Left ventricle myocardium inferior (tissue), 1 donor: ENCODE measurements at places on chromosomes 6 and 20. TPM values are rescaled to one million over a fixed set of nuclear protein-coding genes. Genes with fewer than 3 reads are reported as not detected.
A peak's percentile ranks its signal among the peaks of the same experiment; 100 is the strongest.

DNA sequence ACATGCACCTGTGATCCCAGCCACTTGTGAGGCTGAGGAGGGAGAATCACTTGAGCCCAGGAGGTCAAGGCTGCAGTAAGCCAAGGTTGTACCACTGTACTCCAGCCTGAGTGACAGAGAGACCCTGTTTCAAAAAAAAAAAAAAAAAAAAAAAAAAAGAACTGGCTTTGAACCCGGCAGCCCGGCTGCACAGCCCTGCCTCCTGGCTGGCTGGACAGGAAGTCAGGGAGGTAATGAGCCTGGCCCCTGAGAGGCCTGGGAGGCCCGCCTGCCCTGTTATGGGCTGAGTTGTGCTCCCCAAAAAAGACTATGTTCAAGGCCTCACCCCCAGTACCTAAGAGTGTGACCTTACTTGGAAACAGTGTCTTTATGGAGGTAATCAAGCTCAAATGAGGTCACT lies 65.6 kb downstream of the ABHD12 start:
- DNase-seq, result no peak
- peaks cover 24% of the 10 kb centered on the region for H3K4me1 ChIP-seq
- no peak overlapping the region for H3K4me3 ChIP-seq
- peak overlapping the region; percentile 2 for H3K27ac ChIP-seq

DNA sequence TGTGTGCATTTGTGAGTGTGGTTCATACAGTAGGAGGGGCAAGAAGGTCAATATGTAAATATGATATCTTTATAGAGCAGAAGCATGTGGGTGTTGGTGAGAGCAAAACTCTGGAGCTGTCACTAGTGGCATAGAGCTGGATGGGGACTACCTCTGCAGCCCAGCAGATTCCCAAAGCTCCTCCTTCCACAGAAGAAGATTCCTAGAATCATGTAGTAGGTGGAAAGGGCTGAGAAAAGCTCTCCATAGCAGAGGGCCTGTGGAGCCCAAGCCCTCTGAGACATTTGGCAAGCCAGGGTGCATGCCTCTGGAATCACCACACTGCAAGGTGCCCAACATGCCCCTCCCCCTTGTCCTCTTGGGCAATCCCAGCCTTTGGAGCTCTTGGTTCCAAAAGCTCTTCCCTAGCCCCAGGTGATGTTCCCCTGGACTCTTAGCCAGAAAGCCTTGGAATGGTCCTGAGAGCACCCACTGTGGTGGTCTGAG lies 233.2 kb downstream of the LRFN2 start:
- no peak overlapping the region for H3K27ac ChIP-seq
- DNase-seq, result no peak
- no peaks in the 10 kb centered on the region for H3K36me3 ChIP-seq

GRCh38 chr6:149438855-149439254 lies 38.8 kb downstream of the SUMO4 start:
- H3K4me1 ChIP-seq, result no peaks in the 10 kb centered on the region
- H3K4me3 ChIP-seq, result no peak overlapping the region
- no peak for DNase-seq
- peaks cover 23% of the 10 kb centered on the region for H3K27me3 ChIP-seq
- no peak overlapping the region for H3K27ac ChIP-seq

- no peaks in the 10 kb centered on the region for H3K4me1 ChIP-seq
- no peak overlapping the region for H3K27ac ChIP-seq
- no peaks in the 10 kb centered on the region for H3K27me3 ChIP-seq
- H3K36me3 ChIP-seq, result no peaks in the 10 kb centered on the region
- H3K4me3 ChIP-seq, result no peak overlapping the region
- DNase-seq, result no peak
Observed at GRCh38 chr6:78093906-78094305, 441.1 kb downstream of the MEI4 start.

DNA sequence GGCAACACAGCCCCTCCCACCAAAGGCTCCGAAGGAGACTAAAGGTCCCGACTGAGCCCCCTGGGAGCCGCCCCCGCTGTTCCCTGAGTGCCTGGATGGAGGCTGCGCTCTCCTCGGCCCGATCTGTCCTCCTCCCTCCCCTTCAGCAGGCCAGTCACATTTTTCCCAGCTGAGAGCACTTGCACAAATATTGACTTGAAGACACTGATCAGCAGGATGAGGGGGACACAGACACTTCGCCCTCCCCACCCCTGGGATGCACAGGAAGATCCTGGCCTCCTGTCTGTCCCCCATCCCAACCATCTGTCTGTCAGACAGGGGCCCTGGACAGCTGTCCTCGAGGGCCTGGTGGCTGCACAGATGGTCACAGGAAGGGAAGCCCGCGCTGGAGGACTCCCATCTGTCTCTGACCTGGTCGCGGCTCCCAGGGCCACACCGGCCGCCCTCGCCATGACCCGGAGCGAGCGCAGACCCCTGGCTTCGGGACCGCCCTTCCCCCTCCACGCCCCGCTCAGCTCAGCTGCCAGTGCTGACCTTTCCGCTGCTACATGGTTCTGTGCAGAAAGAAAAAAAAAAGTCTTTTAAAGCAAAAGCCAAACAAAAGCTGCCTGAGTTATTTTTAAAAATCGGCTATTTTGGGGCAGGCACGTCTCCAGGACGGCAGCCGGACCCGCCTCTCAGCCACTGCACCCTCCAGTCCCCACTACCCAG lies 11.1 kb downstream of the LAMA5 start:
- peak overlapping the region; percentile 53 for H3K4me3 ChIP-seq
- peaks cover 89% of the 10 kb centered on the region for H3K4me1 ChIP-seq
- peaks cover 14% of the 10 kb centered on the region for H3K36me3 ChIP-seq
- peak; percentile 73 for DNase-seq
- no peaks in the 10 kb centered on the region for H3K27me3 ChIP-seq
- H3K27ac ChIP-seq, result peak overlapping the region; percentile 98

GRCh38 chr6:62229231-62229630 lies 56.8 kb downstream of the KHDRBS2 start:
- H3K4me3 ChIP-seq, result no peak overlapping the region
- no peaks in the 10 kb centered on the region for H3K36me3 ChIP-seq
- H3K27me3 ChIP-seq, result no peaks in the 10 kb centered on the region
- DNase-seq, result no peak
- H3K4me1 ChIP-seq, result no peaks in the 10 kb centered on the region

GRCh38 chr20:2206957-2207769 lies 88.6 kb upstream of the TGM3 start:
- DNase-seq, result peak; percentile 69
- H3K27me3 ChIP-seq, result peaks cover 71% of the 10 kb centered on the region
- H3K4me1 ChIP-seq, result peaks cover 12% of the 10 kb centered on the region
- H3K27ac ChIP-seq, result no peak overlapping the region

GRCh38 chr6:53214172-53214571 lies 65.5 kb upstream of the GCM1 start:
- no peak overlapping the region for H3K27ac ChIP-seq
- H3K4me1 ChIP-seq, result no peaks in the 10 kb centered on the region
- DNase-seq, result no peak
- H3K36me3 ChIP-seq, result no peaks in the 10 kb centered on the region
- no peaks in the 10 kb centered on the region for H3K27me3 ChIP-seq

- no peaks in the 10 kb centered on the region for H3K27me3 ChIP-seq
- H3K4me3 ChIP-seq, result no peak overlapping the region
- peaks cover 7% of the 10 kb centered on the region for H3K4me1 ChIP-seq
- no peak overlapping the region for H3K27ac ChIP-seq
- H3K36me3 ChIP-seq, result no peaks in the 10 kb centered on the region
Observed at GRCh38 chr6:21327326-21328112, 266.0 kb upstream of the SOX4 start.

DNA sequence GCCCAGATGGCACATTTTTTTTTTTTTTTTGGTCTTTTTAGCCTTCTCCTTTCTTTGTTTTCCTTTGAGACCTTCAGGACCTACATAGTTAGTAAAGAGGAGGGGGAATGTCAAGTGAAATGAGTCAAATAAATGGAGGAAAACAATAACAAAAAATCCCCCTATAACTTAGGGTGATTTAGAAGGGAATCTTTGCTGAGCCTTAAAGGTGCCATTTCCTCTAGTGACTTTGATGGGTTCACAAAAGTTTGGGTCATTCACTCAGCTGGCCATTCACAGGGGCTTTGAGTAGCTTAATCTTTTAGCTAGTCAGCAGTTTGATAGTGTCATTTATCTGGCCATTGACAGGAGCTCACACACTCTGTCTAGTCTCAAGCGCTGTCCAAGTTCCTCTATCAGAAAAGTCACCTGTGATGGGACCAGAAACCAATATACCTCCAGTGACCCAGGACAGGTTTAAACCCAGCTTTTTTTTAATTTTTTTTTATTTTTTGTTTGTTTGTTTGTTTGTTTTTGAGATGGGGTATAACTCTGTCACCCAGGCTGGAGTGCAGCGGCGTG lies 275.1 kb upstream of the PRDM1 start:
- H3K4me3 ChIP-seq, result no peak overlapping the region
- no peak for DNase-seq
- peaks cover 18% of the 10 kb centered on the region for H3K4me1 ChIP-seq
- peak overlapping the region; percentile 38 for H3K27ac ChIP-seq
- no peaks in the 10 kb centered on the region for H3K36me3 ChIP-seq

DNA sequence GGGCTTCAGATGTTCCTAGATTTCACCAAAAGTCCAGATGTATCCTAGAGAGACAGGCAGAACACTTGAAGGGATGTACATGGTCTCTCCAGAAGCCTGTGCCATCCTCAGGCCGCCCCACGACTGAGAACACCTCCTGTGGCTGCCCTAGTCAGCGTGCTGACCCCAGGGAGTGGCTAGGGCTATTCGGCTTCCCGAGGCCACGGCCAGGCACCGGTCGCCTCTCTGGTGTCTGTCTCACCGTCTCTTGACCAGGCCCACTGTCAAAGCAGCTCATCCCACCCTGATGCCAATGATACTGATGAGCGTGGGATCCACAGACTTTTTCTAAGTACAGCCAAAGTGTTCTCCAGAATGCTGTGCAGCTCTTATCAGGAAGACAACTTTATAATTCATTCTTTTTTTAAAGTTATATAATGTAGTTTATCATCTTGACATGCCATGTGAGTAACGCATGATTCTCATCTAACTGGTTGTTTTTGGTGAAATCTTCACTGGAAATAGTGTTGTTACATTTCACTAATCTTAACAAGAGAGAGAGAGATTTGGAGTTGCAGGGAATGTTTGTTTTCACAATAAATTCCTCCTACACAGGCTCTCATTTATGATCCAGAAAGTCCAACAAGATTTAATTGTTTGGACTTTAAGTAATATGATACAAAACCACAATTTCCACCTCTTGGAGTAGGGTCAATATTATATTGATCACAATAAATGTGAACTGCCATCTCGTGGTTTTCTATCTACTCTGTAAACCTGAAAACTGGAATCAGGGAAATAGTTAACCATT lies 41.7 kb upstream of the KLHL31 start:
- H3K4me1 ChIP-seq, result peaks cover 25% of the 10 kb centered on the region
- H3K27ac ChIP-seq, result no peak overlapping the region
- no peak for DNase-seq
- no peaks in the 10 kb centered on the region for H3K36me3 ChIP-seq
- H3K27me3 ChIP-seq, result no peaks in the 10 kb centered on the region

DNA sequence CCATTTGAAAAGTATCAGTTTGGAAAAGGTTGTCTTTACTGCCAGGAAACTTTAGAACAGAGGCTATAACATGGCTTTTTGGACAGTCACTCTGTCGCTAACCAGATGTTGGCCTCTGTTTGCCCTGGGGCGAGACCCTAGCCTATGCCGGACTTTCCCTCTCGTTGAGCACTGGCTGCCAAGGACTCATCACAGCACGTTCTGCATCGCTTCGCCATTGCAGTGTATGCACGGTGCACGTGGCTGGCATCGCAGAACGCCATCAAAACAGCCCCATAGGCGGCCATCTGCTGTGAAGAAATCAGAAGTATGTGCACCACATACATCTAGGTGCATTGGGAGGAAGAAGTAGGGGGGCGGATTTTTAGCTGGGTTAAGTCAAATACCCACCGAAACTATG lies 156.4 kb downstream of the EYA2 start:
- DNase-seq, result no peak
- no peaks in the 10 kb centered on the region for H3K4me1 ChIP-seq
- H3K27me3 ChIP-seq, result peaks cover 70% of the 10 kb centered on the region
- no peak overlapping the region for H3K27ac ChIP-seq
- no peak overlapping the region for H3K4me3 ChIP-seq

- no peak overlapping the region for H3K27ac ChIP-seq
- H3K27me3 ChIP-seq, result peaks cover 37% of the 10 kb centered on the region
- no peak overlapping the region for H3K4me3 ChIP-seq
- H3K4me1 ChIP-seq, result no peaks in the 10 kb centered on the region
Observed at GRCh38 chr20:43787937-43788336, 61.1 kb upstream of the GTSF1L start.

- H3K27me3 ChIP-seq, result peaks cover 93% of the 10 kb centered on the region
- H3K36me3 ChIP-seq, result no peaks in the 10 kb centered on the region
- no peak overlapping the region for H3K27ac ChIP-seq
- no peak overlapping the region for H3K4me3 ChIP-seq
- H3K4me1 ChIP-seq, result no peaks in the 10 kb centered on the region
- no peak for DNase-seq
Observed at GRCh38 chr6:168150551-168151320, 71.7 kb upstream of the FRMD1 start.

- no peak for DNase-seq
- no peaks in the 10 kb centered on the region for H3K27me3 ChIP-seq
- no peaks in the 10 kb centered on the region for H3K36me3 ChIP-seq
- peak overlapping the region; percentile 32 for H3K4me3 ChIP-seq
- H3K27ac ChIP-seq, result no peak overlapping the region
Observed at GRCh38 chr6:156976216-156977127, 199.3 kb downstream of the ARID1B start.

DNA sequence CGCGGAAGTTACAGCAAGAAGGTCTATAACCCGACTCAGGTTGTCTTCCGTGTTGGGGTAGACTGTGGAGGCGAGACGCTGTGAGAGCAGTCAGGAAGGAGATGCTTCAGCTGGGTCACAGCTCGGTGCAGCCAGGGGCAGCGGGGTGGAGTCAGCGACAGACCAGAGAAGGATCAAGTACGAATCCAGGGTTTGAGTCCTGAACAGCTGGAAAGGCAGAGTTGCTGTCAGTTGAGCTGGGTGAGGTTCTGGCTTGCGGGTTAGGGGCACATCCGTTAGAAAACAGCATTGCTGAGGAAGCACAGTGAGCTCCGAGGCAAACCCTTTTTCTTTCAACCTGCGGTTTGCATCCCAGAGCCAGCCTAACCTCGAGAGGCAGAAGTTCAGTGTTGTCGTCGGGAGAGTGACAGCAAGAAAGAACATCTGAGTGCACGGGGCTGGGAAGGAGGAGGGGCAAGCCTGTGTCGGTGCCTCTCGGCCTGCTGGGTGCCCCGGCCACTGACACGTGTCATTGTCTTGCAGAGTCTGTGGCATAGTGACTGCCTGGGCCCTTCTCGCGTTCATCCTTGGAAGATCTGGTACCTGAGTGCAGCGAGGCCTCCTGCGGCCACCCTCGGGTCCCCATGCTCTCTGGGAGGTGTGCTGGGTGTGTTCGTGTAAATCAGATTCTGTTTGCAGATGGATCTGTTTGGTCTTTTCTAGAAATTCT lies 20.0 kb downstream of the PNLDC1 start:
- H3K4me3 ChIP-seq, result no peak overlapping the region
- H3K27me3 ChIP-seq, result peaks cover 7% of the 10 kb centered on the region
- H3K36me3 ChIP-seq, result no peaks in the 10 kb centered on the region

NTSR1 gene
- not detected for total RNA-seq

GSTA4 gene
- 9.4 TPM for total RNA-seq

C20orf144 gene
- not detected for total RNA-seq

PSORS1C1 gene
- total RNA-seq, result 4.7 TPM

TDP2 gene
- total RNA-seq, result 22.1 TPM
